Memory B cell (primary cell): ENCODE measurements at places on chromosomes 4 and X.

- DNase-seq: no peak
These were observed 992.6 kb downstream of the NLGN4X start for GRCh38 chrX:5236096-5236495.

GRCh38 chr4:128244379-128244778 lies 43.2 kb downstream of the PGRMC2 start:
- no peak for DNase-seq

- no peak for DNase-seq
These were observed 18.1 kb upstream of the PPEF2 start for GRCh38 chr4:75920327-75920726.

DNA sequence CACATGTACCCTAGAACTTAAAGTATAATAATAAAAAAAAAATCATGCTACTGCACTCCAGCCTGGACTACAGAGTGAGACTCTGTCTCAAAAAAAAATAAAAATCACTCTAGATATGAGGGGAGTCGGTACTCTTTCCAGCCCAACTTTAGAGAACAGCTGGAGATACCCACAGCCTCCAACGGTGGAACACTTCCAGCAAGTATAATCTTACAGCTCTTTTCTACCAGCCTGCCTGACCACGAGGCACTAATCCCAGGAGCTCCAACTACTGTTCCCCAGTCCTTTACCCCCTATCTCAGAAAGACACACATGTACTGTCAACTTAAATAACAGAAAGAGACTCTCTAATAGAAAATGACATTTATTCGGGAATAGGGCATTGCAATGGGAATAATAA lies 46.8 kb downstream of the STEEP1 start:
- DNase-seq: no peak

GRCh38 chr4:99852199-99852749 lies 35.6 kb downstream of the DAPP1 start:
- no peak for DNase-seq

- DNase-seq: no peak
These were observed 394.6 kb downstream of the PCDH7 start for GRCh38 chr4:31114816-31115215.

DNA sequence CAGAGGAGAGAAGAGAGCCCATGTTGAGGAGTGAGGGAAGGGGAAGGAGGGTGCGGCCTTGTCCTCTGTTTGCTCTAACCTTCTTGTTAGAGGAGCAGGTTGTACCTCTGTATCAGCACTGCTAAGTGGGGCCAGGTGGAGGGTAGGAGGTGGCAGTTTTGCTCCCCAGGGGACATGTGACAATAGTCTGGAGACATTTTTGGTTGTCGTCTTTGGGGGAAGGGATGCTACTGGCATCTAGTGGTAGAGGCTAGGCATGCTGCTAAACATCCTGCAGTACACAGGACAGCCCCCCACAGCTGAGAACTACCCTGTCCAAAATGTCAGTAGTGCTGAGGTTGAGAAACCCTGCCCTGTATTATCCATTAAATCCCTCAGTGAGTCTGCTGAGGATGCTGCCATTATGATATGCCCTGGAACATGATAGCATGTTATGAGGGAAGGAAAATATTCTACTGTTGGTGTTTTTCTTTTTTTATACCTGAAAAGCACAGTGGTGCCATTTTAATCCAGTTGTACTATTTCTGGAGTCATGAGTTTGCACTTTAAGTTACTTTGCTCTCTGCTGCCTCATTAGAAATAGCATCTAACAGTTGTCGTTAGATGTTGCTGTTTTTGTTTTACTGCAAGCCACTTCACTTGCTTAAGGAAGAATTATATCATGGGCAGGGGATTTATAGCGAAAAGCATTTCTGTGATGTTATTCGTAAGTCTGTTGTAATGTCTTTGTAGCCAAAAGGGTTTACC lies 90.6 kb downstream of the LRP2BP start:
- peak; percentile 53 for DNase-seq

DNA sequence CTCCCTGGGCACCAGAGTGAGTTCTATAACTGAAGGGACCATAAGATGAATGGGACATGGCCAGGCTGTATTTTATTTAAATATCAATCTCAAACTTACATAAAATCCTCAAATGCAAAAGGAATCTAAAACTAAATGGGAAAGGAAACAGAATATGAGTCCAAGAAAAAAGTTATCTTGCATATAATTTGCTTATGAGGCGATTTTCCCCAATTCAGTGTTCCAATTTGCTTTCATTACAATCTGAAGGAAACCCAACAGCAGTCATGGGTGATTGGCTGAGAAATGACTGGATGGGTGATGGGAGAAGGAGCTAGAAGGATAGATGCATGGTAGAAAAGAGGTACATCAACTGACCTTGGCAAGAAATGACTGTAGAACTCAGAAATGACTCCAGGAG lies 511.3 kb upstream of the TENM3 start:
- DNase-seq: no peak

GRCh38 chrX:2548711-2549423 lies 48.1 kb upstream of the DHRSX start:
- no peak for DNase-seq

GRCh38 chr4:145786261-145786660 lies 106.3 kb downstream of the C4orf51 start:
- no peak for DNase-seq

- no peak for DNase-seq
These were observed 5.9 kb upstream of the GK2 start for GRCh38 chr4:79413886-79414285.

DNA sequence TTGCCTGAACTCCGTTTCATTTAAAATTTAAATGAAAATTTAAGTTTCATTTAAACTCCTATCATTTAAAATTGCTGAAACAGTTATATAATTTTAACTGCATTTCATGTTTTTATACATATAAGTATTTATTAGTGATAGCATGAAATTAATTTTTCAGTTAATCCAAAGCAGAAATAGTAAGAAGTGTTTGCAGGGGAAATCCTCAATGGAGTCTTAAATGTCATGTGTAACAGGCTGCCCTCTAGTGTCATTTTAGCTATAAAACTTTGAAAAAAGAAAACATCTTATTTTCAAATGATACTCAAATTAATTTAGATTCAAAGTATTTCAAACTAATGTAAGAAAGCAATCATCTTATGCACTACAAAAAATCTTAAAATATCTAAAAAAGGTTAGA lies 27.2 kb downstream of the TAPT1 start:
- DNase-seq: no peak

DNA sequence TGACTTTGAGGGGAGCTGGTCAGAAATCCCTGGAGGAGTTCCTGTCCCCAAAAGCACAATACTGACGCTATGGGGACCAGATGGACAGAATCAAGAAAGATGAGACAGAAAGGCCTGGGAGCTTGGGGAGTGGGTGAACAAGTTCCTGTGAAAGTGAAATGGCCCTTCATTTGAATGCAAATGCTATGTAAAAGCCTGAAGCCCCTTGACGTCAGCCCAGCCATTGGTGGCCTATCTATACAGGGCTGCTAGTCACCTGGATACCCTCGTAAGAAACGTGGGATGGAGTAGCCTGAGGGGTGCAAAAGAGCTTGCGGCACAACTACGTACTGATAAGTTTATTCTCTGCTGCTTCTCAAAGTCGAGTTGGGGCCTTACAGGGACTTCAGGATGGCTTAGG lies at the start of gene CDX4:
CDX4 (plus strand) TSS at position 223 of the 400 bp plus-strand sequence. CDS start 201 bp downstream, outside the sequence.
- DNase-seq: no peak

DNA sequence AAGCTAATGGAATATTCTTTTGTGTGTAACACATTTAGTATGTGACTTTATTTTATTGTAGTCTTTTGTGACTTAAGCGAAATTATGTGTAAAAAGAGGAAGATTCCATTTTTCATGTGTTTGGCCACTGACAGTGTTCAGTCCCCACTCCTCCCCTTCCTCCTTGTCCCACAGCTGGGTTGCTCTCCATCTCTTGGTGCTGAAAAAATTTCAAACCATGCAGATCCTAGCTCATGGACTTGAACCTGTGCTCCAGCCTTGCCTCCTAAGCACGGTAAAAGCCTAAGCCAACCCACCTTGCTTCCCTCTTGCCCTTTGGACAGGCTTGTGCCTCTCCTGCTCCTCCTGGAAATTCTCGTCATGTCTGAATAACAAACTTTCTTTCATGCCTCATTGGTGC lies 2008.5 kb upstream of the TENM3 start:
- DNase-seq: no peak

DNA sequence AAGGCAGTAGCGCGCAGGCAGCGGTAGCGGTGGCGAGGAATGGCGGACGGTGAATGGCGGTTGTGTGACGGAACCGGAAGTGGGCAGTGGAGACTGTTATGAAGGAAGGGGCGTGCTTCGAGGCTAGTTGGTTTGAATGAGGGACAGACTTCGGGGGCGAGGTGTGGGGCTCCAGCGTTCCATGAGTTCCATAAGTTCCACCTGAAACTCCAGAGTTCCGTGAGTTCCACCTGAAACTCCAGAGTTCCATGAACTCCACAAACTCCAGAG lies 70.2 kb downstream of the FAM47C start:
- no peak for DNase-seq

DNA sequence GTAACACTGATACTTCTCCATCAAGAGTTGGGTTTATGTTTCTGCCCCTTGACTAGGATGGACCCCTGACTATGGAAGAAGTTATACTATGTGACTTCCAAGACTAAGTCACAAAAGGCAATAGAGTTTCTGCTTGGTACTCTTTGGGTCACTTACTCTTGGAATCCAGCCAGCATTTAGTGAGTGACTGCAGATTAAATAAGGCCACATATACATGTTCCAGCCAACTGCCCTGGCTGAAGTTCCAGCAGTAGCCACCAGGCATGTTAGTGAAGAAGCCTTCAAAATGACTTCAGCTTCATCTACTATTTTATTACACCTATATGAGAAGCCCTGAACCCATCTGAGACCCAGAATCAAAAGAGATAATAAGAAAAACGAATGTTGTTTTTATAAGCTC lies 524.0 kb downstream of the DMD start:
- no peak for DNase-seq

DNA sequence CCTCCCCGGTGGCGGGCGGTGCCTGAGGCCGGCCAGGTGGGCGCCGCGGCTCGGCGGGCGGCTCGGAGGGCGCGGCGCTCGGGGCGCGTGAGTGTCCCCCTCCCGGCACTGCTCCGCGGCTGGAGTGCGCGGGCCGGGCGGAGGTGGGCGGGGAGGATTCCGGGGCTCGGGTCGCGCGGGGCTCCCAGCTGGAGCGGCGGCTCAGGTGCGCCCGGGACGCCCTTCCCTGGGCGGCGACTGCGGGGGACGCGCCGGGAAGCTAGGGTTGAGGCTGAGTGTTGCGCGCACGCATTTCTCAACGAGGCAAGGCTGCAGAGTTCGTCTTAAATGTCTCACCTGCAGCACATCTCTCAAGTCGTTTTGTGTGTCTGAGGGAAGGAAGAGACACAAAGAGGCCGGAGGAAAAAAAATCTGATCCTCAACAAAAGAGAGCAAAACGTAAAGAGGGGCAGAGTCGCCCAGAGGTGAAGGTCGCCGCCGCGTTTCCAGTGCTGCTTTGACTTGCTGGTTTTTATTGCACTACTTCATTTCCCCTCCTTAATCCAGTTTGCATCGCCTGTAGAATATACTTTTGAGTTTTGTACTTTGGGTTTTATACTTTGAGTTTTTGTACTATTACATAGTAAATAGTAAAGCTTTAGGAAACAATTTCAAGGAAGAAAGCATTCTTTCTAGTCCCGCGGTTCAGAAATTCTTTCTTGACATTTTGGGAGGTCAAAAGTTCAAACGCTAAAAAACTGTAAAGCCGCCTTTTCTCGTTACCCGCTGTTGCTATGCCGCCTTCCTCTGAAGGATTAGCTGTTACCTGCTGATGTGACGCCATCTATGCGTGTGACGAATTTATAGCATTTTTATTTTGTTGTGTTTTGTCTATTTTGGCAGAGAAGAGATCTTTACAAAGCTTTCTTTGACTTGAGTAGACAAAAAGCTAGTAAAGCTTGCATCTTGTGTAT lies 106.5 kb upstream of the STOX2 start:
- DNase-seq: no peak

DNA sequence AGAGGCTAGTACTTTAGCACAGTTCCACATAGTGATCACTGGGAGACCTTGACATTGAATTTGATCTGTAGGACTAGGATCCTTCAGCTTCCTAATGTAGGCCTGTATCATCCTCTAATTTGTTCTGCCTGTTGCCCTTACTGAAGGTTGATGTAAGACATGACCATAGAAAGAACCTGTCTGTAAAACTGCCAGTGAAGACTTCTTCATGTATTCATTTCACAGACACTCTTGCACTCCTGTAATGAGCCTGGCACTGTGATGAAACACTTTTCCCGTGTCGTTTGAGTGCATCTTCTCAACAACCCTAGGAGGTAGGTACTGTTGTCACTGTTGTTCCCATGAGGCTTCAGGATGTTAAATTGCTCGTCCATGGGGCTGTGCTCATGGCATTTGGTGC lies 14.7 kb downstream of the RAB9A start:
- no peak for DNase-seq

DNA sequence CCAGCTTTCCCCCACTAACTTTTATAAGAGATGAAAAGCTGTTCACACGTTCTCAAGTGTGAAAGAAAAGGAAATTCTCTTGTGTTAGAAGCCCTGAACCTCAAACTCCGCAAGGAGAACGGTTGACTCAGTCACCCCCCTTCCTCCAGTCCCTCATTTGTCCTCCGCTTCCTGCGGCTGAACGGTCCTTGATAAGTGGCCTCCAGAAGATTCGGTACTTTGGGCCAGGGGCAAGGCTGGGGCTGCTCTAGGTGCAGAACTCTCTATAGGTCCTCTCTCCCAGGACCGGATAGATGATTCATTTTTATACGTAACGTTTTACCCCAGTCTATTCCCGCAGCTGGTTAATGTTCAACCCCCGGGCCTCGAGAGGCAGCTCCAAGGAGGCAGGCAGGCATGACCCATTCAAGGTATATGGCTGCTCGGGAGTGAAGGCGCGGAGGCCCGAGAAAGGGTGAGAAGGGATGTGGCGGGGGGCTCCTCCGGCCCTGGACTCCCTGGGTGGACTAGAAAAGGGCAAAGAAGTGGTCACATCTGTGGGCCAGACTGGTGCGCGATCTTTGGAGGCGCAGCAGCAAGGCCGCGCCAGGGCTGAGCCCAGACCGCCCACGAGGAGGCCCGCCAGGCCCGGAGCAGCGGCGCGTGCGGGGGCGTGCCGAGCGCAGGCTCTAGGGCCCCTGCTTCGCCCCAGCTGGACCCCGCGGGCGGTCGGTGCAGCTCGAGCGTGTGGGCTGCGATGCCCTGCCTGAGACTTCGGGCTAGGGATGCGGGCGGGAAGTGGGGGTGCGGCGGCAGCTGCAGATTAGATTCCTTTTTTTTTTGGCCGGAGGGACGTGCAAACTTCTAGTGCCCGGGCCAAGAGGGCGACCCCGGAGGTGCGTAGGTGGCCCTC lies 11.7 kb downstream of the PITX2 start:
- DNase-seq: no peak

GRCh38 chrX:357693-358471 lies 28.8 kb downstream of the PPP2R3B start:
- DNase-seq: no peak

GRCh38 chr4:140806163-140806562 lies 50.0 kb upstream of the TBC1D9 start:
- no peak for DNase-seq

GRCh38 chr4:183783991-183784553 lies 121.0 kb upstream of the STOX2 start:
- DNase-seq: no peak

- no peak for DNase-seq
These were observed 39.5 kb upstream of the TMEM154 start for GRCh38 chr4:152719291-152719690.

GRCh38 chr4:154595807-154596206 lies 5.3 kb upstream of the FGA start:
- no peak for DNase-seq
